Putamen (tissue), 1 donor: ENCODE measurements at places on chromosomes 2 and 18.

- no peak for DNase-seq
These were observed 28.5 kb downstream of the SEMA4F start for GRCh38 chr2:74682501-74682900.

DNA sequence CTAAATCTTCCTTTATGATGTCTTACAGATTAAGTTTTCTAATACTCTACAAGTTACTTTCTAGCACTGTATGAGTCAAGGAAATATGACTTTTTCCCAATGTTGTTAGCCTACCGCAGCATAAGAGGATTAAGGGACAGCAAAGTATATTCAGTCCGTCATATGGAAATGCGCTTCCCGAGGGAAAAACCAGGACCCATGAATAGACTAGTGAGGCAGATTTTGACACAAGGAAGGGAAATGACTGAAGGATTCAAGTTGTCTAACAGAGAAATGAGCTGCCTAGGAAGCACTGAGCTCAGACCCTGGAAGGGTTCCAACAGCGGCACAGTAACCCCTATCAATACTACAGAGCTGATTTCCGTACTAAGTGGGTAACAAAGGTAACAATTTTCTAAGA is 12.0 kb downstream of the SEPTIN10 start:
- no peak for DNase-seq

- DNase-seq = no peak
These were observed 13.9 kb upstream of the HTR2B start for GRCh38 chr2:231138699-231139098.

DNA sequence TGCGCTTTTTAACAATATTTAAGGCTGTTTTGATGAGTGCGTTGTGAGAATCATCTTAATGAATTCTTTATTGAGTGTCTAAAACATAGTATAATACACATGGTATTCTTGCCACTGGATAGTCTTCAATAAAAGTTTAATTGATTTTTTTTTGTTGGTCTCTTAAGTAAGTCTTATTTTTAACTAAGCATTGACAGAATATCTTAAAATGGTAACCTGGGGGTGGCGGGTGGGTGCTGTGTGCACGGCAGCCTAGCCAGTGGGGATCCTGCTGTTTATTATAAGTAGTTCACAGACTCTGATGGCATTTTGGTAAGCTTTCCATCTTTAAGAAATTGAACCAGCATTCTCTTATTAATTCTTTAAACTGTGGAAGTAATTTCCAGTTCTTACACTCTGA is 6.0 kb downstream of the SOX11 start:
- DNase-seq = no peak

GRCh38 chr2:111978452-111979170 is 76.5 kb upstream of the TMEM87B start:
- no peak for DNase-seq
